ENCODE measurements at places on chromosomes 12 and 14.

GRCh38 chr12:6708960-6709394, 8.4 kb upstream of the PIANP start:
- no peak for DNase-seq

- DNase-seq = no peak
These were observed 14.7 kb downstream of the PLEKHG6 start for GRCh38 chr12:6324936-6325750.

DNA sequence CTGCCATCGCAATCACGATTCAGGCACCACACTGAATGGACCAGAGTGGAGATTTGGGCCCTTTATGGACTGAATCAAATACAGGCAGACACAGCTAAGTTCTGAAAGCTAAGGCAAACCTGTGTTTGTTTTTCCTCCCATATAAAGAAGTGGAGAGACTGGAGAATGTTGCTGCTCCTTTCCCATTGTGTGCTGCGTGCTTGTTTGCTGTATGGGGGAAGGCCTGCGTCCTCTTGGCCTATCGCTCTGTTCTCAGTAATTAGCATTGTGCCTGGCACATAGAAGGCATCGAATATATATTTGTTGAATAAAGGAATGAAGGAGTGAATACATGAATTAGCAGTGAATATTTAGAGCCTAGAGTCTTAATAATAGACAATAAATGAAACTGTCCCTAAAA, 12.4 kb downstream of the ST8SIA1 start:
- no peak for DNase-seq

GRCh38 chr12:46470975-46471374, 98.4 kb upstream of the SLC38A2 start:
- no peak for DNase-seq

DNA sequence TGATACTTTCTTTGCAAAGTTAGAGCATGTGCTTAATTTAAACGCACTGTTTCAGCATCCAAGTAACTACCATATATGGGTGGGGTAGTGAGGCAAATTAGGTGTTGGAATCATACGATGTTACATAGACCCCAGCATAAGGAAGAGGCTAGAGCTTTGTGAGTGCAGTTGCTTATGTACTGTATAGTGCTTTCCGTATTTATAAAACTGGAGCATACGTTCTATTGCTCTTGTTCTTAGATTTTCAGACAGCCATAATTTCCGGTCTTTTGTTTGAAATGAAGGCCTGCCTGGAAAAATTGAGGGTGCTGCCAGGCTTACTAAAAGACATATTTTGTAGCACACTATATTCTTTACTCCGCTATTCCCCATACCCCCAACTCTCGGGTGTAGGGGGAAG, 335.7 kb downstream of the FOXG1 start:
- DNase-seq = no peak

GRCh38 chr12:59452259-59452658, 143.6 kb upstream of the SLC16A7 start:
- DNase-seq = no peak

GRCh38 chr12:112167031-112167461, 41.7 kb downstream of the TRAFD1 start:
- DNase-seq = no peak

- no peak for DNase-seq
These were observed 311.6 kb upstream of the DIO3 start for GRCh38 chr14:101249676-101250036.

DNA sequence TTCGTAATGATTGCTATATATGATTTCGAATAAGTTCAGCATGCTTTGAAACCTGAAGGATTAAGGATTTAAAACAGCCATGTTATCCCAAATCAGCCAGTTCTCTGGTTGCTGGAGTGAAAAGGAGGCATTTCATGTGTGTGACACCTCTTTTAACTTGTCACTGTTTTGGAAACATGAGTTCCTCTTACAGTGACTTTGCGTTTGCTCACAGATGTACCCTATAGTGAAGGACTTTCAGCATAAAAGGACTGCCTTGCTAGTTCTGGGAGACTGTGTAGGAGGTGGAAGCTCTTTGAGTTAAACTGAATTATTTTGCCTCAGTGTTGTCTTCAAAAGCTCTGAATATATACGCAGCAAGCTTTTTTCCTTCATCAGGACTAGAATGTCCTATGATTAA, 7.6 kb downstream of the RNASE11 start:
- DNase-seq = no peak

DNA sequence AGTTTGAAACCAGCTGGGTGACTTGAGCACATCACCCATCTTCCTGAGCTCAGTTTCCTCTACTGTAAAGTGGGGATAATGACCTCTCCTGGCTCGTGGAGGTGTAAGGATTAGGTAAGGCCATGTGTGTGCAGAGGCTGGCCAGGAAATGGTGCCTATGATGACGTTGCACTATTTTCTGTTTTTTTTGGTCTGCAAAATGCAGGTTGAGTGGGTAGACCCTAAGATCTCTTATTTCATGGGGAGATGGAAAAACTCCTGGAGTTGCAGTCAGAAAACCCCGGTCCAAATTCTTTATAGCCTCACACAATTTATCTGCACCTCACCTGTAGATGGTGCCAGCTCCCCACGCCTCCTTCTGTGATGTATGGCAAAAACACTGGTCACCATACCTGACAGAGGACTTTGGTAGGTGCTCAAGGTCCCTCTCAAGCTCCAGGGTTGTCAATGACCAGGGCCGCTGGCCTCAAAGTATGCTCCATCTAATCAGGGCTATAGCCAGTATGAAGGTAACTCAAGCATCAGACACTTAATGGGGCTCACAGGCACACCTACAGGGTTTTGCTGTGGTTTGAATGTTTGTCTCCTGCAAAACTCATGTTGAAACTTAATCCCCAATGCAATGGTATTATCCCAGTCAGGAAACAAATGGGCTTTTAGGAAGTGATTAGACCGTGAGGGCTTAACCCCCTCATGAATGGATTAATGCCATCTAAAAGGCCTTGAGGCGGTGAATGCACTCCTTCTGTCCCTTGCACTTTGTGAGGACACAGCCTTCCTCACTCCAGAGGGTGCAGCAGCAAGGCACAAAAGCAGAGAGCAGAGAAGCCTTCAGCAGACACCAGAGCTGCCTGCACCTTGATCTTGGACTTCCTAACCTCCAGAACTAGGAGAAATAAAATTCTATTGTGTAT, 17.6 kb downstream of the C14orf132 start:
- no peak for DNase-seq

DNA sequence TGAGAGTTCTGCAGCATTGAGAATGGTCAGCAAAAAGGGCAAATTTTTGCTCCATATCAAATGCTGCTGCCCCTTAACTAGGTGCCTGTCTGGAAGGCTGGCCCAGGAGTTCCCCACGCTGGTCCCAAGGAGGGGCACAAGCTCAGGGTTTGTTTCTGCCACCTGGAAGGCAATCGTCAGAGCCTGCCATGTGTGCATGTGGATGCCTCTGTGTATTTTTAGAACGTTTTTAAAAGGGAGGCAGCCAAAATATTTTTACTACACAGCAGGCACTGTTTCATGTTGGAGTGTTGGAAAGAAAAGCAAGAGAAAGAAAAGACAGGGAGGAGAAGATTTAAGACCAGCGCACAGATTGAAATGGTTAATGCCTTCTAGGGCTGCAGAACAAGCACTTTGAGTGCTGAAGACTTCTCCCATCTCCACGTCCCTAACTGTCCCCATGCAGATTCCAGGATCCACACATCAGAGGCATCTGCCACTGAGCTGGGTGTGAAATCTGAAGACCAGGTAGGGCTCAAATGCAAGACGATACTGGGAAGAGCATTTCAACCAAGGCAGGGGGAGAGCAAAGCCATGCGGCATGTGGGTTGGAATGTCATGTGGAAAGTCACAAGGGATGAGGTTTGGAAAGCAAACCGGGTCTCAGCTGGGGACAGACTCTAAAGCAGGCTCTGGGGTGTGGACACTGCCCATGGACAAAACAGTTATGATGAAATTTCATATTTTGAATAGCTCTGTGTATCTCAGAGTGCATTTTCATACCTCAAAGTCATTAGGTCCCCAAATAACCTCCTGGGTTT, 557.2 kb downstream of the BCL11B start:
- no peak for DNase-seq

- no peak for DNase-seq
These were observed 16.1 kb upstream of the NEMF start for GRCh38 chr14:49868720-49869114.

GRCh38 chr12:47604221-47604873, 101.5 kb downstream of the RPAP3 start:
- no peak for DNase-seq

DNA sequence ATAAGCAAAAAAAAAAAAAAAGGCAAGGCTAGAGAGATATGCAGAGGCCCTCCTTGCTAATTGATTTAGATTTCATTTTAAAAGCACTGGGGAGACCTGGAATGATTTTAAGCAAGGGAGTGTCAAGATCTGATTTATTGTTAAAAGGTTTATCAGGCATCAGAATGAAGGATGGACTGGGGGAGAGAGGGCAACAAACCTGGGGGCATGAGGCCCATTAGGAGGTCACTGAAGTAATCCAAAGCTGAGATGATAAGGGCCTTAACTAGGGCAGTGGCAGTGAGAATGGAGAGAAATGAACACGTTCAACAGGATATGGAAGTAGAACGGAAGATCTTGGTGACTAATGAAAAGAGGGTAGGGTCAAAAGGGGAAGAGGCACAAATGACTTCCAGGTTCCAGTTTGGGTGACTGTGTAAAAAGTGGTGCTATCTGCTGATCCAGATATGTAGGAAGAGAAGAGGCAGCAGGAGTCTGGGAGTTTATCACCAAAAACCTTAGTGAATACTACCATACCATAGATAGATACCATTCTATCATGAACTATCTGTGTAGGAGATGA, 24.0 kb downstream of the KITLG start:
- no peak for DNase-seq

- DNase-seq = no peak
These were observed 13.5 kb downstream of the TBX3 start for GRCh38 chr12:114670291-114670980.

- DNase-seq = no peak
These were observed 56.4 kb upstream of the PZP start for GRCh38 chr12:9264546-9264945.

- DNase-seq = no peak
These were observed 625.5 kb downstream of the DIO2 start for GRCh38 chr14:79585845-79586244.

- DNase-seq = no peak
These were observed 269.0 kb downstream of the NOVA1 start for GRCh38 chr14:26328791-26329190.

Data from hypothalamus (tissue), 51 donors.